ENCODE measurements at places on chromosomes 3 and 15.

DNA sequence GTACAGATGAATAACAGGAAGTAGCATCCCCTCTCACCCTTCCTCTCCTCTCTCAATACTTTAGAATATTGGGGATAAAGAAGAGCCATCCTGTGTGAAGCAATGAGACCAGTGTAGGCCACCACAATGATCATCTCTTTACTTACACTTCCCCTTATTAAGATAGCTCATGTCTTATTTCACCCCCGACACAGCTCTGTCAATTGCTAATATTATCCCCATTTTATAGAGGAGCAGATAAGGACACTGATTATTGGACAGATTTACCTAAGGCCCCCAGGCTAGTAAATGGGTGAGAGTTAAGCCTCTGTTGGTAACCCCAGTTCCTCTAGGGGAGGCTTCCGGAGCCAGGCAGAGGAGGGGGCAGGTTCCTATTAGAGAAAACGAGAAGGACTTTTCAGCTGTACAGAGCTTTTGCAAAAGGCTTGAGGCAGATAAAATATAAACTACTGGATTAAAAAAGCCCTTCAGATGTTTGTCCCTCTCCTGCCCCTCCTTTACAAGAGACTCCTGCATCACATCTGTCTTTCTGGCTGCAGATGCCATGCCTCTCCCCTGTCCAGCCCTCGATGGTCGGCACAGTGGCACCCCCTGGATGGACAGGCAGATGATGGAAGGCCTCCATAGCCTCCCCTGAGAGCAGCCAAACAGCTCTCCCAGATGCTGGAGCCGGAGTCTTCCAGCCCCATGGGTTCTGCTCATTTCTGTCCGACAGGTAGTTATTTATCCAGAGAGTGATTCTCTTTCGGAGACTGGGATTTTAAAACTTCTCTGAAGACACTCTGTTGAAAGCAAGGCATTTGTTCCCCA lies 49.4 kb upstream of the LCTL start:
- DNase-seq, result no peak

- DNase-seq, result no peak
Observed at GRCh38 chr3:114848643-114849350, 298.3 kb downstream of the ZBTB20 start.

- no peak for DNase-seq
Observed at GRCh38 chr3:37535526-37536432, 325.9 kb upstream of the CTDSPL start.

DNA sequence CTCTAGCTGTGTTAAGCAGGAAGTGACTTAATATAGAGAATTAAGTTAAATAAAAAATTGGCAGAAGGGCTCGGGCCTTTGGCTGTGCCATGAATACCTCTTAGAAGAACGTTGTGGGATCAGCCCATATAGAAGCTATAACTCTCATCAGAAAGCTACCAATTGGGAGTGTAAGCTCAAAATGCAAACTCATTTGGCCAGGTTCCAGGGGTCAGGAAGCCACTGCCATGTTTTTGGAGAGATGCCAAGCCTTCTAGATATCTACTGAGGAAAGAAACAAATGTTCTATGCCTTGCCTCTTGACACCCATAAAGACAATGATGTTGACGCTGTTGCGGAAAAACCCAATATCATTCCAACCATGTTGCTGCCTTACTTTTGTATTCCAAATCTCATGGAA lies 475.2 kb upstream of the TGFBR2 start:
- no peak for DNase-seq

DNA sequence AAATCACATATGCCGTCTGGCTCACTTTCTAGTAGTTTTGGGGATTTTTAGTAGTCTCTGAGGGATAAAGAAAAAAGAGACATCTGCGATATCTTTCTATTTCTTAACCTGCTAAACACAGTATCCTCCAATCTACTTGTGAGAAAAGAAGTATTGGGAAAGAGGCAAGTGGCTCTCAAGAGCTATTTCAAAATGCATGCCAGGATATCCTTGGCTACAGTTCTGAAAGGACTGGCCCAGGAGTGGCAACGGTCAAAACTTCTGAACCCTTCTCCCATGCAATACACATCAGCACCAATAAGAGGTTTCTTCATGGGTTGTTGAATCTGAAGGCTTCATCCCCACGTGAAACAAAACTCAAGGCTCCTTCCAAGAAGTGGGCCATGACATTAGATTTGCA lies 204.0 kb upstream of the WNT5A start:
- no peak for DNase-seq

- no peak for DNase-seq
Observed at GRCh38 chr3:138459619-138460535, 25.5 kb downstream of the ESYT3 start.

GRCh38 chr3:188523291-188523690 lies 369.3 kb downstream of the LPP start:
- no peak for DNase-seq

DNA sequence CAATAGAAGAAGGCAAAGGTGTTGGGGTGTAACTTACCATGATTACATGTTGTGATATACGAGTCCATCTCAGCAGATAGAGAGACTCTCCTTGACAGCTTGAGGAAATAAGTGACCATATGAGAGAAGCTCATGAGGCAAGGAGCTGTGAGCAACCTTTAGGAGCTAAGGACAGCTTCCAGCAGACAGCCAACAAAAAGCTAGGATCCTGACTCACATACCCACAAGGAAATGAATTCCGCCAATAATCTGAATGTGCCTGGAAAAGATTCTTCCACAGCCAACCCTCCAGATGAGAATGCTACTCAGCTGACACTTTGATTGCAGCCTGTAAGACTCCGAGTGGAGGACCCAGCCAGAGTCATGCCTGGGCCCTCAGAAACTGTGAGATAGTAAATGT lies 339.6 kb upstream of the TPRG1 start:
- no peak for DNase-seq

GRCh38 chr3:178711753-178712152 lies 175.5 kb downstream of the KCNMB2 start:
- no peak for DNase-seq

DNA sequence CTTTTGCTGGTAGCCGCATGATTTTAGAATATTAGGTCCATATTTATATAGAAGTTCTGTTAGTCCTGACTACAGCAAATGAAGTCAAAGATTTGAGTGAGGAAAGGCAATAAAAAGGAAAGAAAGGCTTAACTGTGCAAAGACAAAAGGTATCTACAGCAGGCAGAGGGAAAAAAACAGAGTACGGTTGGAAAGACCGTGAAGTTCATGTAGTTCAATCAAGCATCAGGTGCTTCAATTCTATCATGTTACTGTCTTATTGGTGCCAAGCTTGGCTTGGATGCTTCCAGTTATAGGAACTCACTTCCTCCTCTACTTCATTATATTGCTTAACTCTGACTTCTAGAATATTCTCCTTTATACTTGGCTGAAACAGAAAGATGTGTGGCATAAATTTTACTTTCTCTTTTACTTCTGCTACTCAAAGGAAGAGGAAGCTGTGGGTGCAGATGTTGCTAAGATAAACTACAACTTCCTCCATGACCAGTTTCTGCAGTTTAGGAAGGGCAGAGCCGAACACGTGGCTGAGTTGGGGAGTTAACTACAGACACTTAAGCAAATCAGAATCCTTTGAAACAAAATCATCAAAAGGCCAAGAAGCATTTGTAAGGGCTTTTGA lies 72.6 kb upstream of the ZBED2 start:
- no peak for DNase-seq

GRCh38 chr3:184391266-184391665 lies 11.4 kb downstream of the CHRD start:
- DNase-seq, result no peak

GRCh38 chr3:151226088-151226563 lies 23.1 kb upstream of the GPR171 start:
- DNase-seq, result no peak

DNA sequence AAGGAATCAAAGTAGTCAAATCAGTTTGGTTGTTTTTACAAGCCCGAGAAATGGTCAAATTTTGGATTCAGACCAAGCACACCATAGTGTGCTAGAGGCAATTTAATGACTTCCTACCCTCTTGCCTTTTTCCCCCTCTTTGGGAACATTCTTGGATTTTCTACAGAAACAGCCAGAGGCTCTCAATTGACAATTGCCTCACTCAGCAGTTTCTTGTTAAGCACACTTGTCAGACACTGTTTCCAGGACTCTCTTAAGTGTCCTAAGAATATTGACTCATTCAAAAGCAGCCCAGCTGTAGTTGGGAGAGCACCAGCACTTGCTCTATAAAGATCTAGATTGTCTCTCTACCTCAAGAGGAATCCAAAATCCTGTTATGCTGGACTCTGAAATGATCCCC lies 1.5 kb upstream of the SLC35G2 start:
- DNase-seq, result no peak

DNA sequence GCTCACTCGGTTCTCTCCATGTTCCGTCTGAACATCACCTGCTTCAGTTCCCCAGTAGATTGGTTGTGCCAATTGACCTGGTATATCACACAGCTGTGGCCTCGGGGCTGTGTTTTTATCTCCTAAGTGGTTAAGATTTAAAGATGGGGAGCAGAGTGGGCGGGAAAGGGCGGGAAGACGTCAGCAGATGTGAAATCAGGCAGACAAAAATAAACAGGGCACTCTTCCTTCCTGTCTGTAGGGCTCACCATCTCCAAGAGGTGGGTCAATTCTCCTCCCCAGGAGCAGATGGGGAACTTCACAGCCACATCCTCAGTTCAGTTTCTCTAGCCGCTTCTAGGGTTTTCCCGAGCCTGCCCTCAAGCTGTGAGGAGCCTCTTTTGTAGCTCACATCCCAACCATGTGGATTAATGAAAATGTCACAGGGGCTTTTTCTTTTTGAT lies 26.8 kb upstream of the LIMD1 start:
- no peak for DNase-seq

DNA sequence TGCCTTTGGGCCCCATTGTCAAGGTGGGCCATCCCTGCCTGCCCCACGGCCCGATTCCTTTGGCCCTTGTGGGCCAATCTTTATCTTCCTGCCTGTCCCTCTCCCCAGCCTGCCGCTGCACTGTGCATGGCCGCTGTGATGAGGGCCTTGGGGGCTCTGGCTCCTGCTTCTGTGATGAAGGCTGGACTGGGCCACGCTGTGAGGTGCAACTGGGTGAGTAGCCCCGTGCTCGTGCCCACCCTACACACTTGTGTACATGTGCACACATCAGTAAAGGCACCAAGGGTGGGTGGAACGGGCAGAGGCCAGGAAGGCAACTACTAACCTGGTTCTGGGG lies 12.2 kb downstream of the NT5DC2 start:
- DNase-seq, result no peak

DNA sequence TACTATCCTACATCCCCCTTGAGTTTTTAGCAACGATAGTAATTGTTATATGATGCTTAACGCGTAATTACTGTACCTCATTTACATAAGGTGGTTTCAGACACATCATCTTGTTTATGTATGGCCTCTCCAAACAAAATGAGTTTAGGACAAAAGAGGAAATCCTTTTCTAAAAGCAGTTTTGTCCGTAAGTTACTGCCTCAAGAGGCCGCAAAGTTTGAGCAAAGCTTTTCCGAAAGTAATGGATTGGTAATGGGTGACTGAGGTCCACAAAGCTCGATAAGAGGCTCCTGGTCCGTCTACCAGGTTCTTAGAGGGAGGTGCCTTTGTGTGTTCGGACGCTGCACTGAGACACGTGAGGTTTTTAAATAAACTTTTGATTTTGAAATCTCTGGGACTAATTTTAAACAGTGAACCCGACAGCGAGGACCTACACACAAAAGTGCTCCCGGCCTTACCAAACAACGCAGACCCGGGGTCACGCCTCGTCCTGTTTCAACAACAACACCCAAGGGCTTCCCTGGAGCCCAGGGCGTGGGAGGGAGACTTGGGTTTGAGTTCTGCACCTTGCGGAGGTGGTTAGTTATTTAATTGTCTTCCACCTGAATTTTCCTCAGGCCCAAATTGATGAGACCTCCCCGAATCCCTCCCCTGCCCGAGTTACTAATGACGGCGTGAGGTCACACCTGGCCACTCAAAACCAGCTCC lies 456 bp upstream of the C15orf61 start:
- peak; percentile 58 for DNase-seq

GRCh38 chr15:33454996-33455395 lies 144.2 kb downstream of the RYR3 start:
- DNase-seq, result no peak

DNA sequence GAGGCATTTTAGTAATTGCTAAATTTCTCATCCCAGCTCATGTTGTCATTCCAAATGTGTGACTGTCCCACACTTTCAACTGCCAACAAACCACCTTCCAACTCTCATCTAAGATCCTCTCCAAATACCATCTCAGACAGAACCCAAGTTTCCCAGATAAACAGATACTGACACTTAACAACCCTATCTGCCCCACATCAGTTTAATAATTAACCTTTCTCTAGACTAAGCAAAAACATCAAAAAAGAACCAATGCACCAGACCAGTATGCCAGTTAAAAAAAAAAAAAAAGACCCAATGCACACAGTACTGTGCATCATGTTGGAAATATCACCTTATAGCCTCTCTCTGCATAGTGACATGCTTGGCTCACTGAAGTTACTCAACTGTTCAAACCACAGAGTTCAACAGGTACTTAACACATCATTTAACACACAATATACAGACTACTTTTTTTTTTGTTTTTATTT lies 5.5 kb downstream of the SFMBT1 start:
- DNase-seq, result no peak

DNA sequence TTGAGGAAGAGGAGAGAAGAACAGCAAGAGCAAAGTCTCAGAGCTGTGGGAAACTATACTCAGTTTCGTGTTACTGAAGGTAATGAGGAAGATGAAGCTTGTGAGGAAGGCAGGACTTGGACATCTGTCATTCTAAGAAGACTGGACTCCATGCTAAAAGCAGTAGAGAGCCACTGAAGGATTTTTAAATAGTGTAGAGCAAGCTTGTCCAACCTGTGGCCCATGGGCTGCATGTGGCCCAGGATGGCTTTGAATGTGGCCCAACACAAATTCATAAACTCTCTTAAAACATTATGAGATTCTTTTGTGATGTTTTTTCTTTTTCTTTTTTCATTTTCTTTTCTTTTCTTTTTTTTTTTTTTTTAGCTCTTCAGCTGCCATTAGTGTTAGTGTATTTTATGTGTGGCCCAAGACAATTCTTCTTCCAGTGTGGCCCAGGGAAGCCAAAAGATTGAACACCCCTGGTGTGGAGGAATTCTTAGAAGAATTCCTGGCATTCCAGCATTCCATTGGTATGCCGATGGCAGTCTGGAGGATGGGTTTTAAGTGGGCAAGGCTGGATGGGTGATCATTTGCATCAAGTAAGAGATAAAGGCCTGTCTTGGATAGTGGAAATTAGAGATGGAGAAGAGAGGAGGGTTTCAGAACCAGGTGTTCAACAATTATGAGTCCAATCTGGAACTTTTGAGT lies 6.9 kb upstream of the NFKBIZ start:
- DNase-seq, result no peak

DNA sequence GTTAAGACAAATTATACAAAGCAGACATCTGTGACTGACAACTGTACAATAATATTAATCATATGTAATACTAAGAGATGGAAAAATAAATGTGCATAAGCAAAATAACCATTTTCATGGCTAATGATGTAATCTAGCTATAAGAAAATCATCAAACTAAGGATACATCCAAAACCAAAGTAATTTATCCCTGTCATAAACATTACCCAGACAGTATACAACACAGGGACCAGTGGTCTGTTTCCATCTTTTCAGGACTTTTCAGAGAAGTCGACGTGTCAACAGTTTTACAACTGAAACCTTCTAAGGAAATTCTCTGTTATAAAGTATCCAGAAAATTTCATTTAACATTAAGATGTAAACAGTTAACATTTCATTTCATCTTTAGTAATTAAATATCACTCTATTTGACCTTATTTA lies 11.0 kb downstream of the THBS1 start:
- DNase-seq, result no peak
